Right cardiac atrium (tissue), 5 donors: ENCODE measurements at places on chromosomes 4 and X. TPM values are rescaled to one million over a fixed set of nuclear protein-coding genes. Genes with fewer than 3 reads are reported as not detected.

GPRASP2 gene
- 24.1 TPM for total RNA-seq

FHDC1 gene
- 0.42 TPM for total RNA-seq

NPY2R gene
- total RNA-seq: not detected

NLGN4X gene
- total RNA-seq: 5.4 TPM

ZCCHC4 gene
- 11.2 TPM for total RNA-seq

MSANTD1 gene
- total RNA-seq: 0.35 TPM

EDA gene
- total RNA-seq: 19.2 TPM

TMSB15A gene
- 0.71 TPM for total RNA-seq

NMU gene
- total RNA-seq: not detected

NEUROG2 gene
- not detected for total RNA-seq

CPE gene
- 101 TPM for total RNA-seq

ASIC5 gene
- not detected for total RNA-seq

PFKFB1 gene
- total RNA-seq: not detected

BEX4 gene
- 77.7 TPM for total RNA-seq

ARR3 gene
- not detected for total RNA-seq

TLR2 gene
- total RNA-seq: 15.1 TPM

TEX13C gene
- total RNA-seq: not detected

AWAT2 gene
- total RNA-seq: not detected

HGFAC gene
- not detected for total RNA-seq

PRR32 gene
- total RNA-seq: 3.4 TPM

ESX1 gene
- not detected for total RNA-seq

IGBP1 gene
- total RNA-seq: 71.5 TPM

PRKX gene
- total RNA-seq: 4.2 TPM

C4orf51 gene
- not detected for total RNA-seq

NAP1L5 gene
- total RNA-seq: 5.9 TPM

OTC gene
- 1.0 TPM for total RNA-seq

GATA1 gene
- not detected for total RNA-seq

DMRTC1 gene
- not detected for total RNA-seq

RPS6KA6 gene
- total RNA-seq: 2.6 TPM

UNC5C gene
- total RNA-seq: 4.0 TPM

MAGEE1 gene
- total RNA-seq: 4.6 TPM

PASD1 gene
- total RNA-seq: not detected

TEC gene
- 2.1 TPM for total RNA-seq

STOX2 gene
- total RNA-seq: 19.1 TPM

BTK gene
- total RNA-seq: 3.0 TPM

DRP2 gene
- 0.03 TPM for total RNA-seq

ART3 gene
- total RNA-seq: 129 TPM

DUSP21 gene
- not detected for total RNA-seq
